ENCODE measurements at places on chromosomes 5 and 9. TPM values are rescaled to one million over a fixed set of nuclear protein-coding genes. Genes with fewer than 3 reads are reported as not detected.

RAD1 gene
- total RNA-seq, result 18.9 TPM

KCNT1 gene
- not detected for total RNA-seq

ADAMTSL2 gene
- total RNA-seq, result 0.16 TPM

GPX3 gene
- not detected for total RNA-seq

PRLR gene
- 0.23 TPM for total RNA-seq

CDO1 gene
- 0.23 TPM for total RNA-seq

FAM221B gene
- not detected for total RNA-seq

C9orf153 gene
- total RNA-seq, result 0.66 TPM

INSL6 gene
- not detected for total RNA-seq

PLAC8L1 gene
- total RNA-seq, result 0.60 TPM

CACNA1B gene
- total RNA-seq, result 0.09 TPM

LCN1 gene
- not detected for total RNA-seq

PAEP gene
- not detected for total RNA-seq

P4HA2 gene
- total RNA-seq, result 0.50 TPM

ZNF454 gene
- 0.09 TPM for total RNA-seq

AHRR gene
- total RNA-seq, result 3.4 TPM

SV2C gene
- not detected for total RNA-seq

SYK gene
- 1.4 TPM for total RNA-seq

OR1L6 gene
- total RNA-seq, result not detected

PTTG1 gene
- 6.6 TPM for total RNA-seq

SMIM32 gene
- total RNA-seq, result not detected

ALDOB gene
- total RNA-seq, result 2.1 TPM

GRXCR2 gene
- total RNA-seq, result not detected

SLC22A4 gene
- not detected for total RNA-seq

NTRK2 gene
- 0.13 TPM for total RNA-seq

EGFLAM gene
- total RNA-seq, result not detected

CEL gene
- 0.28 TPM for total RNA-seq

COL15A1 gene
- 0.19 TPM for total RNA-seq

IFNK gene
- total RNA-seq, result not detected

ITK gene
- total RNA-seq, result 310 TPM

FBN2 gene
- not detected for total RNA-seq

SCGB3A1 gene
- total RNA-seq, result not detected

MYOZ3 gene
- total RNA-seq, result not detected

FOXD4L3 gene
- total RNA-seq, result not detected

PCDHA9 gene
- total RNA-seq, result not detected

FSD1L gene
- total RNA-seq, result 2.3 TPM

FUT7 gene
- total RNA-seq, result 5.1 TPM

GNA14 gene
- not detected for total RNA-seq

PCDHB13 gene
- total RNA-seq, result not detected

HRH2 gene
- total RNA-seq, result 2.9 TPM

TEX48 gene
- total RNA-seq, result not detected

LCN9 gene
- not detected for total RNA-seq

NXNL2 gene
- total RNA-seq, result not detected

GDA gene
- total RNA-seq, result not detected

ADAMTS19 gene
- total RNA-seq, result 0.13 TPM

DDX4 gene
- total RNA-seq, result not detected

UBE2QL1 gene
- not detected for total RNA-seq

ZSWIM6 gene
- 9.7 TPM for total RNA-seq

PCDHA11 gene
- not detected for total RNA-seq

FOXD4L5 gene
- total RNA-seq, result 0.51 TPM

CCL19 gene
- not detected for total RNA-seq

Data from T-cell (primary cell).